ENCODE measurements at places on chromosomes 4 and X. TPM values are rescaled to one million over a fixed set of nuclear protein-coding genes. Genes with fewer than 3 reads are reported as not detected.

DNA sequence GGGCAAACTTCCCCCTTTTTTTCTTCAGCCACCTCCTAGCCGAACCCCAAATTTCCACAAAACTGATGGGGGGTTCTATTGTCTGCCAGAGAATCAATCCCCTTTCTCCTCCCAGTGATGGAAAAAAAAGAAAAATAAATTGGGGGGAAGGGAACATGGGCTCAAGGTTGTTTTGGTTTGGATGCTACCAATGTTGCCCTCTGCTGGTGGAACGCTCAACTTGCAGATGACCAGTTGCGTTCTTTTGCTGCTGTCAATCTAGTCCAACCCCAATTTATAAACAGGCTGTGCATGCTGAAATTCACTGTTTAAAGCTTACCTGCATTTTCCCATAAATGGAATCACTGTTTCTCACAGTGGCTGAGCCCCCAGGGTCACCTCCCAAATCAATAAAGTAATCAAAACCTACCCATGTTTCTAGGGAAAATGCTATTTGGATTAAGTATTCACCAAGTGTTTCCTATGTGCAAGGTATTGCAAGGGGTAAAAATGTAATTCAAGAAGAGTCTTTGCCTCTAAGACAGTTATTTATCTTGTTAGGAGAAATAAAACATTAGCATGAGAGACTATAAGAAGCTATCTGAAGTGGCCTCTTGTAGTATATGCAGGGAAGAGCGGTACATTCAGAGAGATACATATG, 116.7 kb upstream of the TMEM164 start:
- peak; percentile 36 for DNase-seq

GRCh38 chrX:119488749-119489148, 20.5 kb downstream of the SLC25A5 start:
- peak; percentile 41 for DNase-seq

GRCh38 chr4:39450618-39451017, 8.1 kb downstream of the RPL9 start:
- DNase-seq = no peak

GRCh38 chr4:180363815-180364214, 1879.4 kb upstream of the TENM3 start:
- DNase-seq = no peak

DNA sequence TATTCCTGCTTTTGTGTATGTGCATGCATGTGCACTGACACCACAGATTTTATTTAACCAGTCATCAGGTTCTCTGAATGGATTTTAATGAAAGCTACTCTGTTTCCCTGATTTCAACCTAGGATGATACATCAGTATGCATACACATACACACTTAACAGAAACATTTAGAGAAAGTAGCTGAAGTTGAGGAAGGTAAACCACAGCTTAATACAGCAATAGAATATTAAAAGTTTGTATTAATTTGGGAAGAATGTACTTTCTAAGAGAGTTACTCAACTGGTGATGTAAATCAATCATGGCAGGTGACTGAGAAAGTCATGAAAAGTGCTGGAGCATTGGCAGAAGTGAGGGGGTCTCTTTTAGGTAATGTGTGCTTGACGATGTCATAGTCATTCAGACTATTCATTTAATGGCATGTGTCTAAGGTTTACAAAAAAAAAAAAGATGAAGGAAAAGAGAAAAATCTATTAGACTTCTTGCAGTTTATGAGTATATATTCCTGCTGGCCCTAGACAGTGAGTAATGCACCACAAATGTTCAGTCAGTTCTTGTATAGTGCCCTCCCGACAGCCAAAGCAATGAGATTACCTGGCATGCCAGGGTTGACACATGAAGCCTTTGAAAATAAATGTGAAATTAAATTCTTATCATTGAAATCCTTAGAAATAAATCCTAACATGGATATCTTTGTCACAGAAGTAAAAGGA, 187.6 kb downstream of the RAPGEF2 start:
- DNase-seq = peak; percentile 15

DNA sequence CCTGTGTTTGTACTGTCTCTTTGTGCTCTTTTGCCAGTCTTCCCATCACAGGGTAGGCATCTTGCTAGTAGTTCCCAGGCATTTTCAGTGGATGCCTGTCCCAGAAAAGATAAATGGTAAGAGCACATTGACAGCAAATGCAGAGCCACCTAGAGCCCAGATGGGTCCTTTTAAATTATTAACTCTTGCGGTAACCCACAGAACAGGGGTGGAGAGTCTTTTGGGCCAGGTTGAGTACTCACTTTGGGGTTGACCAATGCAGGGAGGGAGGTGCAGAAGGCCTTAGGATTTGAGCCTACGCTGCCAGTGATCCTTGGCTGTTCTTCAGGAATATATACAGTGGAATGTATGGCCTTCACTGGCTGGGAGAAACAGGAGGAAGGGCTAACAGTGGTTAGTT, 173.8 kb downstream of the MSN start:
- no peak for DNase-seq

DNA sequence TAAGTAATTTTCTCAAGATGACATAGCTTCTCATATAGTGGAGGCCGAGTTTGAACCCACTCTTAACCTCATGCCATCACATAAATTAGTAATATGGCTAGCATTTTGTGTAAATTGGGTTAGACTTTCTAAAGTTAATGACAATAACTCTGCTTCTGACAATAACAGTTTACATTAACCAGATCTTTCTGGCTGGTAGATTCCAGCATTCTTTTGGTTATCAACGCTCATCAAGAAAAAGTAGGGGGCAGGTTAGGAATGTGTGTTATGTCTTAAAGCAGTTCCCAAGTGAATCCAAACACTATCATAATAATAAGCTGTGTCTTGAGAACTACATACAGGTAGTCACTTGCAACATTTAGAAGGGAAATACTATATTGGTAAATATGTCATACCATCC, 162.5 kb downstream of the PRDM5 start:
- DNase-seq = no peak

GRCh38 chrX:48761674-48762471, at the start of gene GLOD5:
GLOD5 (plus strand) TSS chrX:48761747; CDS start chrX:48761791, 44 bp downstream.
- DNase-seq = peak; percentile 53

DNA sequence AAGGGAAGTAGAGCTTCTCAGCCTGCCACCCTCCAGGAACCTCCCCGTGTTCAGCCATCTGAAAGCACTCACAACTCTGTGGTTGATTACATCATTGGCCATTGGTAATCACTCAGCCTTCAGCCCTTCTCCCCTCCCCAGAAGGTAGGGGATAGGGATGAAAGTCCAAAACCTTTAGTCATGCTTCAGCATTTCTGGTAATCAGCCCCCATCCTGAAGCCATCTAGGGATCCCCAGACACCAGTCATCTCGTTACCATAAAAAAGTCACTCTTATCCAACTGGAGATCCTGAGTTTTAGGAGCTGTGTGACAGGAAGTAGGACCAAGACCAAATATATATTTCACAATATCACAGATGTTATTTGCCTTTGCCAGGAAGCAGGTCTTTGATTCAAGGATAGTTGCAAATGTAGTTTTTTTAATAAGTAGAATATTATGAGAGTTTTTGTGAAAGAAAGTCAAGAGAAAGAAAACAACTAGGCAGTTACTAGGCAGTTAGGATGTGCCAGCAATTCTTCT, 364.6 kb upstream of the NOCT start:
- peak; percentile 82 for DNase-seq

DNA sequence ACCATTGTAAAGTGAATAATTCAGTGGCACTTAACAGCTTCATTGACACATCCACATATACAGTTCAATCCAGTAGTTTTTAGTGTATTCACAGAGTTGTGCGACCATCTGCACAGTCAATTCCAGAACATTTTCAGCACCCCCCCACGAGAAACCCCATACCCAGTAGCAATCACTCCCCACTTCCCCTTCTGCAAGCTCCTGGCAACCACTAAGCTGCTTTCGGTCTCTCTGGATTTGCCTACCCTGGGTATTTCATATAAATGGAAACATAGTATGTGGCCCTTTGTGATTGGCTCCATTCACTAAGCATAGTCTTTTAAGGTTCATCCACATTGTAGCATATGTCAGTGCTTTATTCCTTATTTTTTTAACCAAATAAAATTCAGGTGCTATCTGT, 10.0 kb downstream of the MSL3 start:
- DNase-seq = no peak

GRCh38 chrX:155968326-155968661, 29.2 kb upstream of the IL9R start:
- no peak for DNase-seq

GRCh38 chrX:47194194-47194787, 662 bp downstream of the UBA1 start:
- no peak for DNase-seq

DNA sequence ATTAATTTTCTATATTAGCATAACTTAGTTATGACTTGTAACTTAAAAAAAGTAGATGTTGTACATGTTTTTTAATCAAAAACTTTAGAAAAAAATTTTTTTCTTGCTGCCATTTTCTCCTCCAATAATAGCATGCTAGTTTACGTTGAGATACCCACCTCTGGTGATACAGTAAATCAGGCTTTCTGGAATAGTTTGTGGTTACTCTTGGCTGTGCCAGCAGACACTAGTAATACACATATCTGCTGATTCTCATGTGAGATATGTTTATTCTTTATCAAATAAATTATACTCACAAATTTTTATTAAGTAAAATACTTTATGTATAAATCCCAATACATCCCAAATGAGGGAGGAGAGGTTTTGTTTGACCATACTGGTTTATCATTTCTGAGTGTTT, 117.3 kb downstream of the KLHL8 start:
- DNase-seq = no peak

- peak; percentile 19 for DNase-seq
Measured at GRCh38 chrX:31223817-31224216, 152.0 kb upstream of the FTHL17 start.

- no peak for DNase-seq
Measured at GRCh38 chrX:69429339-69430015, 74.6 kb upstream of the NALF2 start.

- DNase-seq = no peak
Measured at GRCh38 chr4:138399081-138399480, 156.9 kb upstream of the SLC7A11 start.

DNA sequence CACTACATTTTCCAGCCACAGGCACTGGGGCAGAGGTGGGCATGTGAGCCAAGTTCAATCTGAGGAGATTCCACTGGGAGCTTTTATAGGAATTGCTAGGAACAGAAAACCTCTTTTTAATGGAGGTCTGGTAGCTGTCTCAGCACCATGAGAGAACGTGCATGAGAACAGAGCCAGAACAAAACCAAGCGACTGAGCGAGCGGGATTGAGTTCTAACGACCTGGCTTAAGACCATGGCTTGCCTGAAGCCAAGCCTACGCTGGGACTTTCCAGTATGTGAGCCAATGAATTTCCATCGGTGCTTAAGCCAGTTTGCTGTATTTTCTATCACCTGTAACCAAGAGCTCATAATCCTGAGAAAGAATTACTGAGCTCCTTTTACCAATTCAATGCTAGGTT, 183.7 kb downstream of the NR3C2 start:
- DNase-seq = no peak

GRCh38 chr4:154711522-154711921, 32.3 kb upstream of the LRAT start:
- DNase-seq = no peak

DNA sequence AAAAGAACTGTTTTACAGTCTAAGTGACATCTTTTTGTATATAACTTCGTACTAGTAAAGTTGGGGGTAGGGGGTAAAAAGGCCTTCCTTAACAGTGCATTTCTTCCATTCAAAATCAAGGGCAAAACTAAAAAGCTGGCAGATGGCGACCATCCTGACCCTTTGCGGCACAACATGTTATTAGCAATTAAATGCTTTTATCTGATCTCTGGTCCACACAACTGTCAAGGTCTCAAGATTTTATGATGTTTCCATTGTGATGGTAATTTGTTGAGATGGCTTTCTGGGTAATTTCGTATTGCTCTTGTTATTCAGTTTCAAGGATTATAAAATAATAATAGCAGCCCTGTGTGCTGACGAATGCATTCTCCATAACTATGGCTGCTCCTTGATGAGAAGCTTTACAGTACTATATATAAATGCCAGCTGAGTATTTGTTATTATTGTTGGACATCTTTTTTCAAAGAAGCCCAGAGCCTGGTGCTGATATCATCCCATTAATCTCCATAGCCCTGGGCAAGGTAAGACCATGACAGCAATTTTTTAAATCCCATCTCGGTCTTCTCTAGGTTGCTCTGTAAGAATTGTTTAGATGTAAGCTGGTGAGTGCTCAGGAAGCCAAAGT, 89.5 kb downstream of the CBR4 start:
- DNase-seq = no peak

DNA sequence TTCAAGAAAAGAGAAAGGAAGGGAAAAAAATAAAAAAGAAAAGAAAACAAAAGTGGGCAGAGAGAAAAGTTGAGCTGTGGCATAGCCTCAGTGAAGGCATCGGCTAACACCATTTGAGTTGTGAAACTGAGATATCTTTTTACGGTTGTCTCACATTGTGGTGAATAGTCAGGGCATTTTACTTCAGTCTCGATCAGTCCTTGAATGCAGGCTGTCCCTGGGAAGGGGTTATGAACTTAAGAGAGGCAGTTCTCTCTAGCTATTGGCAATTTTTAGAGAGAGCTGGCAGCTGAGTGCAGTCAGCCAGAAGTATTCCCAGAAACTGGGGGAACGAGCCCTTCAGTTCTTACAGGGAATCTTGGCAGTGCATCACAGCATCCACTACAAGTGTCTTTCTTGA, 93.5 kb upstream of the SLC6A14 start:
- no peak for DNase-seq

GRCh38 chr4:139754938-139755337, 89.3 kb downstream of the MGST2 start:
- DNase-seq = no peak

DNA sequence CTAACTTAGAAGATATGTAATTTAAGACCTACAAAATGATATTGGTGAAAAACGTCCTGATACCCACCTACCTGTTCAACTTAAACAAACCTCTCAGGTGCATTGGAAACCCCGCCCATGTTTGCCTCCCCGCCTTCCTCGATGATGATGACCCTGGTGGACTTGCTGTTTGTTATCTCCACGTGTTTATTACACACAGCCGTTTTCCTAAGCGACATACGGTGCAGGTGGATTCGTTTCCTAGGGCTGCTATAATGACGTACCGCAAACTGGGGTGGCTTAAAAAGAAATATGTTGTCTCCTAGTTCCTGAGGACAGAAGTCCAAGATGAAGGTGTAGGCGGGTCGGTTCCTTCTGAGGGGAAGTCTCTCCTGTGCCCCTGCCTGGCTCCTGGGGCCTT, 110.7 kb downstream of the GPR143 start:
- DNase-seq = no peak

GRCh38 chr4:169164669-169165415, 105.9 kb downstream of the SH3RF1 start:
- no peak for DNase-seq

GRCh38 chr4:183961795-183962194, 56.7 kb downstream of the STOX2 start:
- DNase-seq = no peak

CTPS2 gene
- 11.9 TPM for total RNA-seq

RNF4 gene
- 89.0 TPM for total RNA-seq

CTAG1B gene
- total RNA-seq = not detected

CT83 gene
- total RNA-seq = not detected

TRAPPC2 gene
- 14.6 TPM for total RNA-seq

ARHGEF9 gene
- total RNA-seq = 0.12 TPM

MAGEA8 gene
- total RNA-seq = not detected

ODAM gene
- not detected for total RNA-seq

PDK3 gene
- 14.9 TPM for total RNA-seq

NPY1R gene
- not detected for total RNA-seq

Measured in Daoy (cell line).